Naive B cell (primary cell): ENCODE measurements at places on chromosomes 7 and 10.

DNA sequence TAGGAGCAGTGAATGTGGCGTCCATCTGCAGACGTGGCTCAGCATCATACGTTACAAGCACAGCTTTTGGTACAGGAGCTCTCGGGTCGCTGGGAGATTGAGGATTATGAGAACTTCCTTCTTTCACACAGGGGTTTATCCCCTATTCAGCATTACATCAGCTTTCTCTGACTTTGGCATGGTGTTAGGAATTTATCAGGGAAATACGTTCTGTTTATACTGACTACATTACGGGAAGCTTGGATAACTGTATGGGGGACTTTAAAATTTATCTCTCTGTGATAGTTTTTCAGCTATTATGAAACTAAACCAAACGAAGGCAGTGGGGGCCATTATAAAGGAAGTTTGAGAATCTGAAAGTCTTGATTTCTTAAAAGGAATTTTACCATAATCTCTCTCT lies 110.1 kb upstream of the INSYN2A start:
- no peaks in the 10 kb centered on the region for H3K27me3 ChIP-seq
- no peak overlapping the region for H3K27ac ChIP-seq
- no peaks in the 10 kb centered on the region for H3K36me3 ChIP-seq
- no peak overlapping the region for H3K4me3 ChIP-seq
- no peaks in the 10 kb centered on the region for H3K4me1 ChIP-seq
- DNase-seq, result no peak

GRCh38 chr7:110311556-110311955 lies 779.4 kb upstream of the LRRN3 start:
- no peak overlapping the region for H3K27ac ChIP-seq
- H3K4me3 ChIP-seq, result no peak overlapping the region
- H3K4me1 ChIP-seq, result no peaks in the 10 kb centered on the region
- no peaks in the 10 kb centered on the region for H3K27me3 ChIP-seq
- DNase-seq, result no peak
- H3K36me3 ChIP-seq, result no peaks in the 10 kb centered on the region

- no peaks in the 10 kb centered on the region for H3K27me3 ChIP-seq
- no peak overlapping the region for H3K27ac ChIP-seq
- DNase-seq, result no peak
- H3K36me3 ChIP-seq, result no peaks in the 10 kb centered on the region
Observed at GRCh38 chr10:116178086-116178605, 94.9 kb downstream of the GFRA1 start.

DNA sequence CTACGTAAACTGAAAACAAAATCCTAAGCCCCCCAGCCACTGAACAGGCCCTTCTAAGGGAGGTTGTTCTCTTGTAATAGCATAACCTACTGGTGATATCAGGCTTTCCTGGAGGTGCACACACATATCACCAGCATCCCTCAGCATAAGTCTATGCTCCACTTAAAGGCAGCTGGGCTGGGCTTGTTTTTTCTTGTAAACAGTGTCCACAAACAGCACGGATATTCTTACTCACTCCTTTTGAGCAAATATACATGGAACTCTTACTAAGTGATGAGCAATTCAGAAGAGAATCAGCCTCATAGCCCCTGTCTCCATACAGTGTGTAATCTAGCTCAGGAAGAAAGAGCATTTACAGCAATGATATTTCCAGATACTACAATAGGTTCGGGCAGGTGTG lies 2.4 kb downstream of the LRIT1 start:
- DNase-seq, result no peak
- no peaks in the 10 kb centered on the region for H3K4me1 ChIP-seq
- H3K36me3 ChIP-seq, result peaks cover 5% of the 10 kb centered on the region
- H3K27me3 ChIP-seq, result peaks cover 23% of the 10 kb centered on the region

DNA sequence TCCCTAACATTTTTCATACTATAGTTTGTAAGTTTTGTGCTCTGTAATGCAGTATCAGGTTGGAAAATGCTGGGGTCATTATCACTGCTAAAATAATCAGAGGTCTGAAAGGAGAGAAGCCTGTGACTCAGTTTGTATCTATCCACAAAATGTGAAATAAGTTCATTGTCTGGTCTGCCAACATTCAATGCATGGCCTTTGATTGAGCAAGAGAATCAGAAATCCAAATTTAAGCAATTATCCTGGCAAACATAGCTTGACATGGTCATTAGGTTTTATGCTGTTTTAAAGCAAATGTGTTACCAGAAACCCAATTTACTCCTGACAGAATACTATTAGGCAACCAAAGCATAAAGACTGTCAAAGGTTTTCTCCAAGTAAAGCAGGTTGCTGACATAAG lies 709.7 kb upstream of the SEMA3D start:
- H3K36me3 ChIP-seq, result no peaks in the 10 kb centered on the region
- no peak for DNase-seq
- no peaks in the 10 kb centered on the region for H3K27me3 ChIP-seq
- H3K4me3 ChIP-seq, result no peak overlapping the region
- H3K4me1 ChIP-seq, result no peaks in the 10 kb centered on the region
- no peak overlapping the region for H3K27ac ChIP-seq

- no peak overlapping the region for H3K4me3 ChIP-seq
- DNase-seq, result no peak
- no peaks in the 10 kb centered on the region for H3K36me3 ChIP-seq
- H3K4me1 ChIP-seq, result no peaks in the 10 kb centered on the region
- H3K27me3 ChIP-seq, result peaks cover 25% of the 10 kb centered on the region
Observed at GRCh38 chr7:127512663-127513062, 72.7 kb downstream of the GCC1 start.

DNA sequence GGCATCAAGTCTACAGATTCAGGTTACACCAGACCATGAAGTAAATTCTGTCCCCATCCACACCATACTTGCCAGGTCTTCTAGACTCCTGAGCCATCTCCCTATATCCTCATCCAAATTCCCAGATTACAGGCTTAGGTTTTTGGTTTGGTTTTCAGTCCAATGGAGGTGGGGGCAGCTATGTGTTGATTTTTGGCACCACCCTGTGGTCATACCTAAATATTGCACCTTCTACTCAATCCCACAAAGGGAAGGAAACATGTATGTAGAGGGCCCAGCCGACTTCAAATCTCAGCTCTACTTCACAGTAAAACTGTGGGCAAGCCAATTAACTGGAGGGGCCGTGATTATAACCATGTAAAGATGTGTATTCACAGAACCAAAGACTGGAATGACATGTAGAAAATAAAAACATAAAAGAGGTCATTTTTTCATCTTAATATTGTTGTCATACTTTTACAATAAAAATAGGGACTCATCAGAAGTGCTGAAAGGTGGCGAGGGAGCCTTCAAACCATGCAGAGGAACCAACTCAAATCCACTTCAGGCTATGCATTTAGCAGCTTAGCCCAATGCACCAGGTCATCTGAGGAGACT lies 19.8 kb downstream of the ERCC6 start:
- no peak overlapping the region for H3K27ac ChIP-seq
- no peak overlapping the region for H3K4me3 ChIP-seq
- no peak for DNase-seq

GRCh38 chr7:572416-573268 lies 53.0 kb upstream of the PDGFA start:
- DNase-seq, result no peak
- H3K27ac ChIP-seq, result no peak overlapping the region
- no peaks in the 10 kb centered on the region for H3K27me3 ChIP-seq
- no peak overlapping the region for H3K4me3 ChIP-seq
- H3K36me3 ChIP-seq, result no peaks in the 10 kb centered on the region

GRCh38 chr10:14382022-14382421 lies 51.3 kb upstream of the FRMD4A start:
- DNase-seq, result peak; percentile 15
- no peak overlapping the region for H3K4me3 ChIP-seq
- peaks cover 40% of the 10 kb centered on the region for H3K27me3 ChIP-seq
- H3K27ac ChIP-seq, result peak overlapping the region; percentile 71
- peaks cover 29% of the 10 kb centered on the region for H3K4me1 ChIP-seq
- no peaks in the 10 kb centered on the region for H3K36me3 ChIP-seq

DNA sequence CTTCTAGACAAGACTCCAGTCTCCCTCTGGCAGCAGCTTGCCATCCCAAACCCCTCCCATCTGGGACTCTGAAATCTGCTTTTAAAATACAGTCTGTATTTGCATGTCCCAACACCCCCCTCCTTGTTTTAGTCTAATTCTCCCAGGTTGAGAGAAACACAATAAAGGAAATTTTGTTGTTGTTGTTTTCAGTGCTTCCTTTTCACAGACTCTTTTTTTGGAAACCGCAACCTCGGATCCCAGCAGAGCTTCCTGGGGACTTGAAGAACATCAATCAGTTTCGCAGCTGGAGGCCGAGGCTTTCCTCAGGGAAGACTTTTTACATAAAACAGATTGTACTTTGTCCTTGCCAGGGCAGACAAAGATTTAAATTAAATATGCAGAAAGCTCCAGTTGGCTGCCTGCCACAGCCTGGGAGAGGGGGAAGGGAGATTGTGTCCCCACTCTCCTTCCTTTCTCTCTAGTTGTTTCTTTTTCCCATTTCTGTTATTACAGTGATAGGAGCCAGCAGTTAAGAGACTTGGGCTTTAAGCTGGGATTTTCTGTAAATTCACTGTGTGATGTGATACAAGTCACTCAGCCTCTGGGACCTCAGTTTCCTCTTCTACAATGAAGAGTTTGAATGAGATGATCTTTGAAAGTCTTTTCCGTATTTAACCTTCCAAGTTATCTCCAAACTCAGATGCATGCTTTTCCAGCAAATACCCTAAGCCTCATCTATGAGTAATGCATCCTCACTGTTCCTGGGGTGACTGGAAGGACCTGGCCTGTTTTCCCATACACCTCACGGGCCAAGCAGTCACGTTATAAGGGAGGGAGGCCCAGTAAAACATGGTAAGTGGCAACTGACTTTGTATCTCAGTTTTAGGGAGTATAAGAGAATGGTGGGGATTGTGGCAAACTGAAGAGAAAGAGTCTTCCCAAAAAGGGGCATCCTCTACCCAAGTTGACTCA lies 192.3 kb downstream of the REEP3 start:
- H3K27me3 ChIP-seq, result no peaks in the 10 kb centered on the region
- no peaks in the 10 kb centered on the region for H3K36me3 ChIP-seq
- H3K4me1 ChIP-seq, result peaks cover 31% of the 10 kb centered on the region
- H3K27ac ChIP-seq, result peak overlapping the region; percentile 56
- DNase-seq, result no peak
- H3K4me3 ChIP-seq, result no peak overlapping the region

GRCh38 chr10:113108194-113108835 lies 158.3 kb downstream of the TCF7L2 start:
- no peaks in the 10 kb centered on the region for H3K4me1 ChIP-seq
- DNase-seq, result no peak
- no peak overlapping the region for H3K4me3 ChIP-seq
- no peaks in the 10 kb centered on the region for H3K27me3 ChIP-seq
- no peaks in the 10 kb centered on the region for H3K36me3 ChIP-seq

DNA sequence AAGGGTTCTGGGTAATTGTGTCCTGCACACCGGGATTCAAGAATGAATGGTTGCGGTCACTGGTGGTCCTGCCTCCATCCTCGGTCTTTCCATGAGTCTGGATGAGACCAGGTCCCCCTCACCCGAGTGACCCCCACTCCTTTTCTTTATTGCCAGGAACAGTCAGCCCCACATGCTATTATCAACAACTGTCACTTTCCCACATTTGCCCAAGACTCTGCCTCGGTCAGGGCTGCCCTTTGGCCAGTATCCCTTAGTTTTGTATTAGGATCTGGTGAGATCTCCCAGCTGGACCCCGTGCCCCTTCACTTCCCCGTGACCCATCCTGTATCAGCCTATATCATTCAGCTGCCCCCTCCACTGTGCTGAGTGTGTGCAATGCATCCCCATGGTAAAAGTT lies 288.3 kb downstream of the ADARB2 start:
- H3K4me3 ChIP-seq, result no peak overlapping the region
- H3K4me1 ChIP-seq, result peaks cover 42% of the 10 kb centered on the region
- H3K36me3 ChIP-seq, result peaks cover 6% of the 10 kb centered on the region
- no peak for DNase-seq
- no peaks in the 10 kb centered on the region for H3K27me3 ChIP-seq

GRCh38 chr7:40135317-40135610 lies 459 bp downstream of the SUGCT start:
- H3K27me3 ChIP-seq, result peaks cover 3% of the 10 kb centered on the region
- H3K4me3 ChIP-seq, result peak overlapping the region; percentile 93
- no peak for DNase-seq
- H3K36me3 ChIP-seq, result no peaks in the 10 kb centered on the region
- peak overlapping the region; percentile 56 for H3K27ac ChIP-seq
